ENCODE measurements at places on chromosomes 2 and 18.

GRCh38 chr2:207787017-207787416 lies 17.3 kb upstream of the FZD5 start:
- no peak for DNase-seq

DNA sequence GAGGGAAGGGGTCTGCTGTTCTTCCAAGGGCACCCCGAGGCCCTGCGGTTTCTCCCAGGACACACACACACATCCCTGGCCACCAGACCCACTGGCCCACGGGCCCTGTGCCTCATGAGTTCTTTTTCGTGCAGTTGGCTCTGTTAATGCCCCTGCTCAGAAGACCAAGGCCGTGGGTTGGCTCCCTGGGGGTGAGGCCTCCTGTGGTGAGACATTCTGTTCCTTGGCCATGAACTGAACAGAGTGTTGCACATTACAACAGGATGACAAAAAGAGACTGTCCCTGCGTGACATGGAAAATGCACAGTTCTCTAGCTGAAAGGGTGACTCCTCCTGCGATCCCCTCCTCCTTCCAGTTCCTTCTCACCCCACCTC lies 30.7 kb downstream of the SH2D6 start:
- DNase-seq = no peak

DNA sequence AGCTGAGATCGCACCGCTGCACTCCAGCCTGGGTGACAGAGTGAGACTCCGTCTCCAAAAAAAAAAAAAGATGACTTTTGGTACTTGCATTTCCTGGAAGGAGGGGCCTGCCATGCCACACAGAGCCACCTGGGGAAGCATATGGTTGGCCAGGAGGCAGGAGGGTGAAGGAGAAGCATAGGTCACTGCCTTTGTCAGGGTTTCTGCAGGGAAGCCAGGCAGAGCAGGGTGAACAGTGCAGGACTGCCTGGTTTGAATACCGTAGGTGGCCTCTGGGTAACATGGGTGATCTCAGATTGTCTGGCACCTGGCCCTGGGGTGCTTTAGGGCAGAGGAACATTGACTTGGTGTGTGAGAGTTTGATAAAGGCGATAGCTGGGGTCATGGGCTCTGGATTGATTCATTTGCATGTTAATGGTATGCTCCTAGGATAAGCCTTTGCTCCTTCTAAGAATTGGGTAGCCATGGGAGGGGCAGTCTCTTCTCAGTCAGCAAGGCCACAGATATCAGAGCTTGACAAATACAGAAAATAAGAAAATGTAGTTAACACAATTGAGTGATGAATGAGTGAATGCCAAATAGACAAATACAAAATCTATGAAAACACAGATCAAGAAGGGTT lies 124.0 kb upstream of the SEC11C start:
- DNase-seq = no peak

- DNase-seq = no peak
Measured at GRCh38 chr2:228802181-228803071, 468.7 kb downstream of the PID1 start.

GRCh38 chr2:85504778-85505261 lies 34.1 kb upstream of the MAT2A start:
- no peak for DNase-seq

DNA sequence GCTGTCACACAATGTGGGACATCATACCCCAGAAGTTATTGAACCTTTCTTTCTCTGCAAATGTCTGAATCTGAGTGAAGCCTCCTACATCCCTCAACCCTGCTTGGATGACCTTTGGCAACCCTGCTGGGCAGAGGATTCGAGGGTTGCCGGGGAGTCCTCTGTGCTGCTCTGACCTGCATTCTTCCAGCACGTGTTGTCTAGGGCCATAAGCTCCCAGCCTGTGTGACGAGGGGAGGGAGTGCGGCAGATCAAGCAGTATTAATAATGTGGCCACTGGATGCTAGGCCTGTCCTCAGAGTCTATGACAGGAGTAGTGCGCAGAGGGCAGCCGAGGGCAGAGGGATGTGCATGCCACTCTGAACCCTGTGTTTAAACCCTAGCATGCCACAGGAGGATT lies 58.8 kb downstream of the RPL37A start:
- DNase-seq = no peak

DNA sequence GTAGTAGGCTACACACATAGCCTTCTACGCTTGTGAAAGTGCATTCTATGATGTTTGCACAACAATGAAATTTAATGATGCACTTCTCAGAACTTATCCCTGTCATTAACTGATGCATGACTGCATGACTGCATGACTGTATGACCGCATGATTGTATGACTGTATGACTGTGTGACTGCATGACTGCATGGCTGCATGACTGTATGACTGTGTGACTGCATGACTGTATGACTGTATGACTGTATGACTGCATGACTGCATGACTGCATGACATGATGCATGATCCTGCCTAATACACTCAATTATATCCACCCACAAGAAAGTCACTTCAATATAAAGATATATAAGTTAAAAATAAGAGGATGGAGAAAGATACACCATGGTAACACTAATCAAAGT lies 365.4 kb upstream of the FSIP2 start:
- DNase-seq = no peak

DNA sequence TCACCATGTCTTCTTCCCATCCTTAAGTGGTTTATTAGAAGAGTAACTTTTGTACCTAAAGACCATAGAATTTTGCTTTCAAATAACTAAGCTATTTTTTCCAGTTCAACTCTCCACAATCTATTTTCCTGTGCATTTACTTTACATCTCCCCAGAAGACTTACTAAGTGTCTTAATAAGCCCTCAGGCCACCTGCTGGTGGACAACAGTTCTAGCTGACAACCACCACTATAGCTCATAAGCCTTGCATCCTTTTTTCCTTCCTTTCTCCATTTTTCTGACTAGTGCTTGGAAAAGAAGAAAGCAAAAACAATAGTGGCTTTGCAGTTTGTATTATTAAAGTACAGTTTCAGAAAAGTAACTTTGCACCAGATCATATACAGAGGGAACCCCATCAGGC lies 149.5 kb upstream of the TMEM200C start:
- no peak for DNase-seq

- DNase-seq = no peak
Measured at GRCh38 chr2:191114403-191114886, 36.3 kb downstream of the STAT4 start.

GRCh38 chr2:155830351-155830750 lies 502.2 kb downstream of the NR4A2 start:
- no peak for DNase-seq

- no peak for DNase-seq
Measured at GRCh38 chr2:71759060-71759459, 305.7 kb downstream of the DYSF start.

Data from hypothalamus (tissue), 51 donors.